ENCODE measurements at places on chromosomes 5 and 9. TPM values are rescaled to one million over a fixed set of nuclear protein-coding genes. Genes with fewer than 3 reads are reported as not detected.

DNA sequence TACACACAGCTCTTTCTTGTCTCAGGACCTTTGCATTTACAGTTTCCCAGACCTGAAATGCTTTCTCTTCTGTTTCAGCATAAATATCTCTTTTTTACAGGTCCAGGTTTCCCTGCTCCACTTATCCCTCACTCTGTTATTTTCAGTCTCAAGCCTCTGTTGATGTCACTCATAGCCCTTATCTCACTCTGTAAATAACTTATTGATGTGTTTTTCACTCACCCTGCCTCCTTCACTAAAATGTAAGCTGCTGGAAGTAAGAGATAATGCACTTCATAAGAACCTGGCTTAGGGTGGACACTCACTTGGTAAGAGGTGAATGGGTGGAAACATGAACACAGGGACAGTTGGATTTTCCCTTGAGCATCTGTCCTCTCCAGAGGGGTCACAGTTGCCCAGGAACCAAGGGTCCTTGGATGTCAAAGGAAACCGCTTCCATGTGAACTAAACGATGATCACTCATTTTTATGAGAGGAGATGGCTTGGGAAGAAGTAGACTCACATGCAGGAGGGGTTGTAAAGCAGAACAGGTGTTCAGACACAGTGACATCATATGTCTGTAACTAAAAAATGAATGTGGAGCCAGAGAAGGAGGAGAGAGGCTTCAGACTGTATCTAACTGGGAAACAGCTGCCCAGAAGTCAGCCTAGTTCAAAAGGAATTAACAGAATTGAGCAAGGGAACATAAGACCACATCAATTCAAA lies 5.5 kb upstream of the HTR4 start:
- no peak for DNase-seq

Gene ADAMTS2
- not detected for total RNA-seq

DNA sequence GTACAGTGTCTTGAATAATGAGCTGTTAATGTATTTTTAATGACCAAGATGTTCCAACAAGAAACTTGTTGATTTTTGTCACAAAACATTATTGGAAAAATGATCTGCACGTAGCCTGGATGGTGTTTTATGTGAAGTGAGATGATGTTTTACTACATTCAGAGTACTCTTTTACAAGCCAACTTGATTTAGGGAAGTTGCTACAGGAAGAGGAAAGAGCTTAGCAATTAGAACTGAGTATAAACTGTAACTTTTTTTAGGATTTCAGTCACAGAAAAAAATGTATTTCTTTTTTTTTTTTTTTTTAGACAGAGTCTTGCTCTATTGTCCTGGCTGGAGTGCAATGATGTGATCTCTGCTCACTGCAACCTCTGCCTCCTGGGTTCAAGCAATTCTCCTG lies 113.6 kb upstream of the ADRA1B start:
- no peak for DNase-seq

Gene DMRT2
- not detected for total RNA-seq

Gene CDK7
- 23.8 TPM for total RNA-seq

DNA sequence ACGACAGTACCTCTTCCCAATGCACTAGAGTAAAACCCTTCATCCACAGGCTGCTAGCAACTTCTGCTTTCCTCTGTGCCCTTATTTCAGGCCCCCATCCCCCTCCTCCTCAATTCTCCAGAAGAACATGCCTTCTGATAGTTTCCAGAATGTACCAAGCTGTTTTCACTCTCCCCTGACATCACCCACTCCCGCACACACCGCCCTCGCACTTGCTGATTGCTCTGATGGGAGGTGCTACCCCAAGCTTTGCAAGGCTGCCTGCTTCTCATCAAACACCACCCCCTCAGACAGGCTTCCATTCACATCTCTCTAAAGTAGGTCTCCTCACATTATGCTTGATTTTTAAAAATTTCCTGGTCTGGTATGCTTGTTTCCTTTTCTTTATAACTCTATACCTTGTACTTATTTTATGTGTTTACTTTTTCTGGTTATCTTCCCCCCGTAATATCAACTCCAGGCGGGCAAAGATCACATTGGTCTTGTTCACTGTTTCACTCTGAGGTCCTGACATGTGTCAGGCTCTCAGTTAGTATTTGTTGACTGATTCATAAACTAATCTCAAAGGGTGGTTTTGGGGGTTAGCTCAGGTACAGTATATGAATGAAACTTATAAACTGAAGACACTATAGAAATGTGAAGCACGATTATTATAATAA lies 91.0 kb upstream of the C9orf72 start:
- DNase-seq, result no peak

- DNase-seq, result no peak
These were observed 96.6 kb downstream of the SYK start for GRCh38 chr9:90898228-90898627.

DNA sequence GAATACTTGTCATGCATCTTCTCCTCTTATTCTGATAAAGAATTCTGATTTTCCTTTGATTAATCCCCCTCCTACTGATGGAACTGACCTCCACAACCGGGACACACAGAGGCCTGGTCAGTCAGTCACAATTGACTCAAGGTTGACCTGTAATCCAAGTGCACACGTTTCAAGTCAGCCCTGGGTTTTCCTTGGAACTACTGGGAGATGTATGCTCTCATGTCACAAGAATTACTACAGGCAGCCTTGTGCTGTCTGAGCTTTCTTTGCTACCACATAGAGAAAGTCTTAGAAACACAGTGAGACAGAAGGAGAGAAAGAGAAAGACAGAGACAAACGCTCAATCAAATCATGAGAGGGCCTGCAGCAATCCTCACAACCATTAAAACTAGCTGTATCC lies 345.8 kb downstream of the PDE4D start:
- no peak for DNase-seq

- DNase-seq, result peak; percentile 54
These were observed 530 bp downstream of the BBLN start for GRCh38 chr9:128160603-128160987.

DNA sequence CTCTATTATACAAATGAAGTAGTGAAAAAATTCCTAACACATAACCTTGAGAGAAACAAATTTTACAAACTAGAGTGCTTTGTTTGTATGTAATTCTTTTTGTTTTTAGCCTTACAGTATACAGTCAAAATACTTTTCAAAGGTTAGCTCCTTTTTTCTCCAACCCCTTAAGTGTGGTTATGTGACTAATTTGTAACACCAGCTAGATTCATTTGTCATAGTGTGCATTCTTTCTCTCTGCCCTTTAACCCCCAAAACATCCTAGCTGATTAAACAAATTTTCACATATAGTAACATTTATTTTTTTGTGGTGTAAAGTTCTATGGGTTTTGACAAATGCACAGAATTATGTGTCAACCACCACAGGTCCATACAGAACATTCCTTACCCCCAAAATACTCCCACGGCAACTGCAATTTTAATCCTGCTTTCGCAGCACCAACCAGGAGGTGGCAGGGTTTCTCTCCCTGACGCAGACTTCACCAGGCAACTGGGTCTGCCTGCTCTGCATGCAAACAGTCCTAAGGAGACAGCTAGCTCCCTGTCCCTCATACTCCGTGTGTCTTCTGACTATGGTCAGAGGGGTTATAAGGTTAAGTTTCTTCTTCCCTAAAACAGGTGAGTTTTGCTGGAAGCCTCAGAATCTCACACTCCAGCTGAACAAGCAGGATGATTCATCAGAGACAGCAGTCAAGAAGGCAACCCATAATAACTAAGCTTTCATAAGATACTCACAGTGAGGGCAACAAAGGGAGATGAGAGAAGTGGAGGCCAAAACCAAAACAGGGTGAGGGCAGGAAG lies 44.5 kb upstream of the NR5A1 start:
- peak; percentile 62 for DNase-seq

Gene ARHGEF28
- not detected for total RNA-seq

- no peak for DNase-seq
These were observed 137.6 kb downstream of the CACNA1B start for GRCh38 chr9:138015021-138015829.

Gene ENHO
- 0.27 TPM for total RNA-seq

Gene SLC27A6
- total RNA-seq, result not detected

DNA sequence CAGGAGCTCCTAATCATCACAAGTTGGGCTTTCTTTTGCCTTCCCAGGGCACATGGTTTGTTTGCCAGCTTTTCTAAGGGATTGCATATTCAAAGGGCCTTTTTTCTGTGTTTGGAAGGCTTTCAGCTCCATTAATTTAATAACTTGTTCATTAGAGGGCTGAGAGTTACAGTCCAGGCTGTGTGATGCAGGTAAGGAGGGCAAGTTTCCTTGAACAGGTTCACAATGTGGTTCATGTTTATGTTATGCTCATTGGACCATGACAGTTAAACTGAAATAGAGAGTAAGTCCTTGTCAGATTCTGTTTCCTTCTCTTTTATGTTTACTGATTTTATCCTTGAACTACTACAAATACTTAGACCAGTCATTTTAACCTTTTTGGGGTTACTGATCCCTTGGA lies 174.4 kb downstream of the MARCHF11 start:
- DNase-seq, result no peak

Gene PCDHB8
- not detected for total RNA-seq

Gene THG1L
- 28.1 TPM for total RNA-seq

- DNase-seq, result no peak
These were observed 167.3 kb upstream of the IRX1 start for GRCh38 chr5:3428334-3428733.

DNA sequence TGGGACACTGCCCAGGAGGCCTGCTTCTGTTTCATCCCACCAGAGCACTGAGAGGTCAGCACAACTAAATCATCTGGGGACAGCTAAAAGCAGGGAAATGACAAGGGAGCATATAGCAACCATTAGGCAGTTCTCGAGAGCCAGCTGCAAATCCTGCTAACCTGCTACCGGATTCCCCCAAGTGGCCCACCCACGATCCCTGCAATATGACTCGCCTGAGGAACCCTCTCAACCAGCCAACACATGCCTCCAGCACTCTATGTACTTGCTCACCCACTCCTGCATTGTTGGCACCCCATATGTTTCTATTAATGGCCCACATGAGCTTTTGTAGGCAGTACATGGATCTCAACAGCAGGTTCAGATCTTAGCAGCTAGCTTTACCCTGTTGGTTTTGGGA lies 326.0 kb downstream of the GABRG2 start:
- DNase-seq, result no peak

GRCh38 chr5:74070766-74071165 lies 444.8 kb downstream of the ARHGEF28 start:
- DNase-seq, result no peak

Gene POLE3
- 34.1 TPM for total RNA-seq

GRCh38 chr5:172870291-172870714 lies 36.3 kb downstream of the ERGIC1 start:
- no peak for DNase-seq

DNA sequence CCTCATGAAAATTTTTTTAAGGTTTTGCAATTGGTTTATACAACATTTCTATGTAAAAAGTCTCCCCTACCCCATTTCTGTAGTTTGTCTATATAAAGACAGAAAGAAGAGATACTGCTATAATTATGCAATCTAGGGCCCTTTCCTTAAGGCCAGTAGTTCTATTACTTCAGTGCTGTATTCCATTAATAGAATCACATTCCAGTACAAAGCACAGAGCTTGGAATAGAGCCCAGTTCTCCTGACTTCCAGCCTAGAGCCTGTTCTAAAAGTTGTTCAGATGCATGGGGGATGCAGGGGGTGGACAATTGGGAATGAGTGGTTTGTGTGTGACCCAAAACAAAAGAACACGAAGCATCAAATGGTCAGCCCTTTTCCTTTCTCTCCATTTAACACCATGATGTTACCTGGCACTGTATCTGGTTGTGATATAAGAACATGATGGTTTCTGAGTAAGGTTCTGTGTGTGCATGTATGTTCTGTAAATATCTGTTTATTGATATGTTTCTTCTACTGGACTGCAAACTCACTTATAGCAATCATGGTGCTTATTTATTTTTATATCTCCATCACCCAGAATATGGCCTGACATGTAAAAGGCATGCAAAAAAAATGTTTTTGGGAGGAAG lies 8.2 kb upstream of the GRAMD2B start:
- DNase-seq, result no peak

Gene LCN2
- not detected for total RNA-seq

DNA sequence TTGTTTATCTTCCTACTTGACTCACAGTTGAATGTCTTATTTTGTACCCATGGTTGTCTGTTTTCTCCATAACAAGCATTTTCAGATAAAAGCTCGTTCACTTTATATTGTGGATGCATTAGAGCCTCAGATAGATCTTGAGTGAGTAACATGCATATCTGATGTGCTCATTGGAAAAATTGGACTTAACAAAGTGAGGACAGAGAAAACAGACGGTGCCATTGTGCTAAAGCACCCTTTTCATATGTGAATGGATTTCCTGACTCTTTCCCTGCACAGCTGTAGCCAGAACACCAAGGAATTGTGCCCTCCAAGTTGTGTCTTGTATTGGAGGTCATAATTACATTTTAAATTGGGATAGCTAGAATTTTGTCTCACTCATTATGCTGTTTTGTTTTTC lies 325.8 kb upstream of the MEF2C start:
- DNase-seq, result no peak

Gene GLDC
- total RNA-seq, result 1.9 TPM

Gene BTNL3
- not detected for total RNA-seq

GRCh38 chr5:91367344-91367743 lies 15.8 kb downstream of the ARRDC3 start:
- no peak for DNase-seq

Gene WASHC1
- 20.6 TPM for total RNA-seq

GRCh38 chr5:115465431-115465830 lies 79.1 kb downstream of the FEM1C start:
- DNase-seq, result no peak

GRCh38 chr5:103092676-103093075 lies 27.3 kb downstream of the GIN1 start:
- DNase-seq, result no peak

GRCh38 chr5:152990649-152991048 lies 499.8 kb upstream of the GRIA1 start:
- DNase-seq, result no peak

DNA sequence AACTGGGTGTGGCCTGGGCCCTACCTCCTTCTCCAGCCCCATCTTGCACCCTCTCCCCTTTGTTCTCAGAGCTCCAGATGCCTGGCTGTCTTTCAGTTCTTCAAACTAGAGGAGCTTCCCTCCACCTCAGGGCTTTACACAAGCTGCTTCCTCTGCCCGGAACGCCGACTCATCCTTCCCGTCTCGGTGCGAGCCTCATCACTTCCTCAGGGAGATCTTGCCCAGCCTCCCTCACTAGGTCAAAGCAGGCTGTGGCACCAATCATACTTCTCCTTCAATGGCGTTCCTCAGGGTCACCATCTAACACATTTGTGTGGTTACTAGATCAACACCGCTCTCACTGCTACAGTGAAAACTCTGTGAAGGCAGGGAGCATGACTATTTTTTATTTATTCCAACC lies 56.2 kb upstream of the ZSWIM6 start:
- DNase-seq, result peak; percentile 75

- no peak for DNase-seq
These were observed 53.4 kb downstream of the LRRC70 start for GRCh38 chr5:62631909-62632580.

DNA sequence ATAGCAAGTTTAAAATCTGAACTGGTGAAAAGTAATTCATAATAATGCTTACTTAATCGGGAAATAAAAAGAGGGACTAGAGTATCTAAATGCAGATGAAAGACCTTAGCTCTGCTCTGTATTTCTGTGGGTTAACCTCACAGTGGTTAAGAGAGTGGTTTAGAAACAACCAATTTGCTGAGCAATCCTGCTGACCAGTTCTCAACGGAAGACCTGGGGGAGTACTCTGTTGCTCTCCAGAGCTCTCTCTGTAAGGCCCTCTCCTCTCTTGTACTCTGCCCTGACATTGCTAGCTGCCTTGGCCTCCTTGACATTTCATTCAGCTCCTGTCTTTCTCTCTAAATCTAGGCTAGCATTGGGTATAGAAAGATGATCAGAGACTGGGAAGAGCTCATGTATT lies 1186.6 kb upstream of the SEMA6A start:
- DNase-seq, result no peak

Gene C9orf72
- total RNA-seq, result 27.5 TPM

Gene PCDHB3
- not detected for total RNA-seq

Measured in activated naive CD4-positive, alpha-beta T cell treated with anti-CD3 and anti-CD28 coated beads for 36 hours (primary cell).